HFFc6 (cell line): ENCODE measurements at places on chromosomes 7 and 10. TPM values are rescaled to one million over a fixed set of nuclear protein-coding genes. Genes with fewer than 3 reads are reported as not detected.

GRCh38 chr10:114000457-114001010 lies 43.1 kb upstream of the ADRB1 start:
- H3K27me3 ChIP-seq: peaks cover 35% of the 10 kb centered on the region
- H3K27ac ChIP-seq: no peak overlapping the region
- no peak for DNase-seq
- peaks cover 6% of the 10 kb centered on the region; the same call in 1 of the 2 replicates for H3K36me3 ChIP-seq

- no peak for DNase-seq
- H3K4me3 ChIP-seq: peak overlapping the region; percentile 72
- peaks cover 14% of the 10 kb centered on the region for H3K4me1 ChIP-seq
- no peak overlapping the region for H3K27ac ChIP-seq
These were observed 524 bp upstream of the PRXL2A start for GRCh38 chr10:80407812-80408241.

DNA sequence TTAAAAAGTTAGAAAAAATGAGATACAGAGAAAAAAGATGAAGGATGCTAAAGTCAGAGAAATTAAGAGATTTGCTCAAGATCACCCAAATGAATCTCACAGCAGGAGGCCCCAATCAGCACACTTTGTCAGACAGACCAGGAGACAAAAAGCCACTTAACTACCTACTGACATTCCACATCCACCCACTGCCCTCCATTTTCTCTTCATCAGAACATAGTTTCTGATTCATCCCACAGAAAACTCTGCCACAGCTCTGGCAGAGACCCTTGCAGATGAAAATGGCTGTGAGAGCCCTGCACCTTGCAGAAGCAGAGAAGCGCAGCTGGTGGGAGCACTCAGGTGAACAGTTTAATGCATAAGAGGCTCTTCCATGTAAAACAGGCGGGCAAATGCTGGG lies 26.6 kb downstream of the DGKI start:
- H3K4me1 ChIP-seq: peaks cover 57% of the 10 kb centered on the region
- no peak overlapping the region for H3K27ac ChIP-seq
- H3K36me3 ChIP-seq: no peaks in the 10 kb centered on the region
- no peaks in the 10 kb centered on the region; the same call in none of the 2 replicates for H3K27me3 ChIP-seq
- H3K4me3 ChIP-seq: no peak overlapping the region

DNA sequence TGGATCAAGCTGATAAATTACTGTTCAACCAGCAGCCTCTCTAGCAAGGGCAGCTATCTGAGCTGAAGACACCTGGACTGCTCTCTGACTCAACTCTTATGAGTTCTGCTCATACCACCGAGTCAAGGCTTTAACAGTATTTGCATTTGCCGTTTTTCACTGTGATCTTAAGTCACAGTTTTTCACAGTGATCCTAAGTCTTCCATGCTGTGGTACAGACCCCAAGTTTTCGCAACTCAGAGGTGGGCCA lies 31.3 kb downstream of the PIP4K2A start:
- H3K36me3 ChIP-seq: peaks cover 8% of the 10 kb centered on the region
- peak overlapping the region; percentile 98 for H3K27ac ChIP-seq
- peak overlapping the region; percentile 72; the same call in 1 of the 2 replicates for H3K4me3 ChIP-seq
- DNase-seq: no peak
- H3K27me3 ChIP-seq: no peaks in the 10 kb centered on the region

DNA sequence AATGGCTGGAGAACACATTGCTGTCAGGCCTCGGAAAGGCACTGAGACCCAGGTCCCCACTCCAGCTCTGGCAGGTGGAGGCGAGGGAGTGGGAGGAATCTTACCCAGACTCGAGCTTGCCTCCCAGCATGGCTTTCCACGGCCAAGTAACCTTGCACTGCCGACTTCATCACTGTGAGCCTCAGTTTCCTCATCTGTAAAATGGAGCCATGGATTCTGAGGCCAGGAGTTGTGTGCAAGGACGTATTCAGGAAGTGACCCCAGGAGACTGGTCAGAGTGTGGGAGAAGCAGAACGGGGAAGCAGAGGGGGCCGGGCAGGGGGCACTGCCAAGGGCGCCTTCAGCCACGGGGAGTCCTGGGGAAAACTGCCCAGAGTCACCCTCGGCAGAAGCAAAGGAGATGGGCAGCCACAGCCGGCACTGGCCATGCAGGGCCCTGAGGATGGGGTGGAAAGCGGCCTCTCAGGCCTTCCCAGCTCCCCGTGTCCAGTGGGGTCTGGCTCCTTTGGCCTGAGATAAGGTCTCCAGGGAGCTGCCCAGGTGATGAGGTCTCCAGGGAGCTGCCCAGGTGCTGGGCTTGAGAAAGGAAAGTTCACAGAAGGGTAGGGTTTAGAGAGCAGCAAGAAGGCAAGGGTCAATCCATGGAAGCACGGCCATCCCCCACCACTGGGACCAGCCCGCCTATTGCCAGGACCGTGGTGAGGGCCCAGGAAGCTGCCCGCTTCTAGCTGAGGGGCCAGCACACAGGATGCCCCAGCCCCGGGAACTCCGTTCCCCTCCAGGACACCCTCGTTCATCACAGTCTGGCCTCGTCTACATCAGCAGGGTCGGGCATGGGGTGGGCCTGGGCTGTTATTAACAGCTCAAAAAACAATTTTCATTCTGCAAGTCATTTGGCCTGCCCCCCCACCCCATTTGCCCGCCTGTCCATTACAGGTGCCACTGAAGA lies 34.3 kb upstream of the EN2 start:
- peaks cover 43% of the 10 kb centered on the region for H3K27me3 ChIP-seq
- no peaks in the 10 kb centered on the region for H3K36me3 ChIP-seq
- DNase-seq: no peak
- H3K4me1 ChIP-seq: no peaks in the 10 kb centered on the region

GRCh38 chr7:156102267-156102666 lies 290.0 kb upstream of the SHH start:
- H3K4me1 ChIP-seq: no peaks in the 10 kb centered on the region
- H3K4me3 ChIP-seq: no peak overlapping the region
- no peaks in the 10 kb centered on the region; the same call in 1 of the 2 replicates for H3K27me3 ChIP-seq
- H3K27ac ChIP-seq: no peak overlapping the region
- H3K36me3 ChIP-seq: 0 out of 2 replicates have a peak, but pooled peaks cover 4% of the 10 kb centered on the region

DNA sequence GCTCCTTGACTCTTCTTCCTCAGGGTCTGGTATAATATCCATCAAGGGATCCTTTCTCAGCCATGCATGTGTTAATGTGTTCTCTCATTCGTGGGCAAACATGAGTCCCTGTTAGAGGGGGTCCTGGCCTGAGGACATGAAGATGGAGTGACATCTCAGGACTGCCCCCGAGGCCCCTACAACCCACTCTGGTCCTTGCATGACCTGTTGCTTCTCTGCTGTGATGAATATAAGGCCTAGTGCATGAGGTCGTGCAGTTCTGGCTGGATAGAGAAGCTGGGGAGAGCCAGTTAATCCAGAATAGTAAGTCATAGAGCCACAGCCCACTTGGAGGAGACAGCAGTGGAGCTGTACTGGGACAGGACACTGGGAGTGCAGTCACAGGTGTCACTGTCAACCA lies 4.6 kb upstream of the VWC2 start:
- no peak for DNase-seq
- H3K4me3 ChIP-seq: no peak overlapping the region
- no peaks in the 10 kb centered on the region; the same call in none of the 2 replicates for H3K27me3 ChIP-seq
- H3K27ac ChIP-seq: no peak overlapping the region
- peaks cover 7% of the 10 kb centered on the region for H3K36me3 ChIP-seq

- H3K4me1 ChIP-seq: peaks cover 24% of the 10 kb centered on the region
- no peak overlapping the region for H3K4me3 ChIP-seq
- H3K27ac ChIP-seq: no peak overlapping the region
- H3K36me3 ChIP-seq: peaks cover 7% of the 10 kb centered on the region; the same call in 1 of the 2 replicates
- no peak for DNase-seq
- H3K27me3 ChIP-seq: no peaks in the 10 kb centered on the region; the same call in 1 of the 2 replicates
These were observed 96.3 kb downstream of the CPXM2 start for GRCh38 chr10:123795196-123795780.

ZCWPW1 gene
- 1.5 to 1.7 TPM (median 1.7 TPM) in 3 replicates for total RNA-seq

PRR15 gene
- total RNA-seq: 0.10 to 0.45 TPM (median 0.36 TPM) in 3 replicates

ASIC3 gene
- 0.35 to 0.61 TPM (median 0.60 TPM) in 3 replicates for total RNA-seq

NRG3 gene
- not detected in 3 replicates for total RNA-seq

CNNM1 gene
- 3.0 to 4.5 TPM (median 4.2 TPM) in 3 replicates for total RNA-seq

VSIR gene
- 24.4 and 31.8 TPM in 2 replicates for total RNA-seq
